ENCODE measurements at places on chromosomes 2 and 18.

GRCh38 chr2:69222953-69223658 is 163.9 kb downstream of the GFPT1 start:
- DNase-seq, result no peak

- DNase-seq, result no peak
These were observed 279.8 kb downstream of the AFF3 start for GRCh38 chr2:99862566-99862965.

DNA sequence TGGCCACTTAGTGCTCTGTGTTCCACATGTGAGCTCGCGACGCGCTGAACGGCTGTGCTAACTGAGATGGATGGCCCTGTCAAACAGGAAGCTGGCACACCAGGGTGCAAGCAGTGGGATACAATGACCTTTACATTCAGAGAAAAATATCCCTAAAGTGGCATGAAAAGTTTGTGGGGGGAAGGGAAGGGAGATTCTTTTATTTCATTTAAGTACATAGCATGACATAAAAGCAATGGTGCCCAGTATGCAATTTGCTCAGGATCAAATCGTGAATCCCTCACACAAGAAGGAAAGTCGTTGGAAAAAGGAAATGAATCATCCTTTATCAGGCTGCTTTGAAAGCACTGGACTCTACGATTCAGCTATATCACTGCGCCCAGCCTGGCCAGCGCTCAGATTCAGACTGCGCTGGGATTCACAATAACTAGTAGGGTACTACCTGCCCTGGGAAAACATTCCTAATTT is 26.0 kb downstream of the SATB2 start:
- DNase-seq, result no peak

DNA sequence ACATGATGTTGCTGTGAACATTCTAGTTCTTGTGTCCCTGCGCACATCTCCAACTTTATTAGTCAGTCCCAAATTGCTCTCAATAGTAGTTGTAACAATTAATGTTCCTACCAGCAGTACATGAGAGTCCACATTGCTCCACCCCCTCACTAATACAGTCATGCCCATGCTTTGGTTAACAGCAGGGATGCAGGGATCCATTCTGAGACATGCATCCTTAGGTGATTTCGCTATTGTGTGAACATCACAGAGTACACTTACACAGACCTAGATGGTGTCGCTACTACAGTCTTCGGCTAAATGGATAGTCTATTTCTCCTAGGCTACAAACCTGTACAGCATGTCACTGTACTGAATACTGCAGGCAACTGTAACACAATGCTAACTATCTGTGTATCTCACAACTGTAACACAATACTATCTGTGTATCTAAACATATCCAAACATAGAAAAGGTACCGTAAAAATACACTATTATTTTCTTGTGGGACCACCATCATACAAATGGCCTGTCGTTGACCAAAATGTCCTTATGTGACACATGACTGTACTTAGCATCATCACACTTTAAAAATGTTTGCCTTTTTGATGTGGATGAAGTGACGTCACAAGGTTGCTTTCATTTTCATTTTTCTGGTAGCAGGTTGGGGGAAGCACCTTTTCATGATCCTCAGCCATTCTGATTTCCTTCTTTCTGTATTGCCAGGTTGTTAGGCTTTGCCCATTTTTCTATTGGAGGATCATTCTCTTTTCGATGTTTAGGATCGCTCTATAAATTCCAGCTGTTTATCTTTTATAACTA is 82.9 kb upstream of the RNF152 start:
- DNase-seq, result no peak

- no peak for DNase-seq
These were observed 242.3 kb upstream of the COPS8 start for GRCh38 chr2:236843161-236843968.

DNA sequence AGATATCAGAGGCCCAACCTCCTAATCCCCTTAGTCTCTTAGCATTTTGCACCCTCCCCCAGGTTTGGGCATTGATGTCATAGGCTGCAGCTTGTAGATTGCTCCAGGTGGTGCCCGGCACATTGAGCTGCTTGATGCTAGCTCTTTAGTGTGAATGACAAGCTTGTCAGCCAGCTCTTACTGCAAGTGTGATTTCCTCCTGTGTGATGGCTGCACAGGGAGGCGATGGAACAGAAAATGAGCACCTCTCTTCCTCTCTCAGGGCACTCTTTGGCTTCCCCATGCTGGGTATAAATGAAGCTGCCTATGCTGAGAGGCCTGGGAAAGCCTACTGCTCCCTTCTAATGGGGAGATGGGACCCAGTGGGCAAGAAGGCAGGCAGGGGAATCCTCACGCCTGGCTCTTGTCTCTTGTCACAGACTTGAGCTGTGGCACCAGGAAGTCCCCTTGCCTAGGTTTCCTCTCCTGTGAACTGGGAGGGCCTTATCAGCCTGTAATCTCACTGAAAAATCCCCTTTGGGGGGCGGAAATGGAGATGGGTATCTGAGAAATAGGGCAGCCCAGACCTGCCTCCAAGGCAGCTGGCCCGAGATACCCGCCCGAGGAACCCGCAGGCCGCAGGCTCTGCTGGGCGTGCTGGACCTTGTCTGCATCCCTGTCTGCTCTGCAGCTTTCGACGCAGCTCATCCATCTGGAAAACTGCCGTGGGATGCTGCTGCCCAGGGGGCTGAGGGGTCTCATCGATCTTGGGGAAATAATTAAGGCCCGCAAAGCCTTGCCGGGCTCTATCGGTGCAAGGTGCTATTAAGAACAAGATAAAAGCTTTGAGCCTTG is 163.5 kb upstream of the CXCR4 start:
- DNase-seq, result no peak

GRCh38 chr2:67268797-67269196 is 128.3 kb upstream of the ETAA1 start:
- DNase-seq, result no peak

Data from GOT3 (cell line).